Activated T-cell treated with anti-CD3 and anti-CD28 coated beads, Interleukin-2, amount 50 U/mL, for 1 hour (primary cell): ENCODE measurements at places on chromosomes 7 and 10.

DNA sequence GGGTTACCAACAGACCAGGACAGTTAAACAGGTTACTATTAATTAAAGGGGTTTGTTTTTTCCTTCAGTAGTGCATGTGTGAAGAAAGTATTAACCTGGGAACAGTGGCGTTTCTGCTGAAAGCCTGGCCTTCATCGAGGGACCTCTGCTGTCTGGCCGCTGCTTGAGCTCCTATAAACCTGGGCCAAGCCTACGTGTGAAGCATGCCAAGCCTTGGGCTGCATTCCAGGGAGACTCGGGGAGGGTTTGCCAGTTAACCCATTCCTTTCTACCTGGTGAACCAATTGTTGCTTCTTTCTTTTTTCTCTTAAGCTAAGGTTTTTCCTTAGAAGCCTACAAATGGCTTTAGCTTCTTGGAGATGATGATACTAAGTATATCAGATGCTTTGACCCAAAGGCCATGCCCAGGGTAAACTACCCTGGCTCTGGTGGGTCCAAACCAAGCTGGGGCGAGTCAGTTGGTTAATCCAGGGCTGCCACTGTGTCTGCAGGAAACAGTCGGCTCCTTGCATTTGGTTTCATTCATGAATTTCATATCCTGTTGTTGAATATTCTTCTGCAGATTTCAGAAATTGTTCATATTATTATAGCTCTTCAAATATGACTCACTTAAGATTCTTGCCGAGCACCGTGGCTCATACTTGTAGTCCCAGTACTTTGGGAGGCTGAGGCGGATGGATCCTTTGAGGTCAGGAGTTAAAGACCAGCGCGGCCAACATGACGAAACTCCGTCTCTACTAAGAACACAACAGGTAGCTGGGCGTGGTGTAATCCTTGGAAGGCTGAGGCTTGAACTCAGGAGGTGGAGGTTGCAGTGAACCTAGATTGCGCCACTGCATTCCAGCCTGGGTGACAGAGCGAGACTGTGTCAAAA is 23.8 kb downstream of the PFKP start:
- no peak for DNase-seq

DNA sequence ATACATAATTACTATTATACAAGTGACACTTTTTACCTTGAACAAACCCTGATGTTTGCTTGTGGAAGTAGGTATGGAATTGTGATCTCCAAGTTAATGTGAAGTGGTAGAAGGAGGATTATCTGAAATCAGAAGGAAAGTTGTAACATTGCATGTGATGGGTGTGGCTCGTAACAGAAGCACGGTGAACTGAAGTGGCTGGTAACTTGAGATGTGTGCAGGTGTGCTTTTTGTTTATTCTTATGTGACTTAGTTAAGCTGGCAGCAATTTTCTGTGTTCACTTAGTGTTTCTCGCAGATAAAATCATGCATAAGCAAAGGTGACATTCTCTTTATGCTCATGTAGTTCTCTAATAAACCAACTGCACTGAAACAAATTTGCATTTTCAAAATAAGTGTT is 82.3 kb downstream of the ZEB1 start:
- no peak for DNase-seq

- no peak for DNase-seq
These were observed 115.2 kb upstream of the CDK1 start for GRCh38 chr10:60662917-60663614.

GRCh38 chr10:60917331-60918280 is 26.4 kb downstream of the RHOBTB1 start:
- no peak for DNase-seq

GRCh38 chr7:72429316-72429715 is 17.2 kb upstream of the CALN1 start:
- DNase-seq: no peak

GRCh38 chr7:124155432-124156022 is 122.7 kb upstream of the TMEM229A start:
- no peak for DNase-seq

DNA sequence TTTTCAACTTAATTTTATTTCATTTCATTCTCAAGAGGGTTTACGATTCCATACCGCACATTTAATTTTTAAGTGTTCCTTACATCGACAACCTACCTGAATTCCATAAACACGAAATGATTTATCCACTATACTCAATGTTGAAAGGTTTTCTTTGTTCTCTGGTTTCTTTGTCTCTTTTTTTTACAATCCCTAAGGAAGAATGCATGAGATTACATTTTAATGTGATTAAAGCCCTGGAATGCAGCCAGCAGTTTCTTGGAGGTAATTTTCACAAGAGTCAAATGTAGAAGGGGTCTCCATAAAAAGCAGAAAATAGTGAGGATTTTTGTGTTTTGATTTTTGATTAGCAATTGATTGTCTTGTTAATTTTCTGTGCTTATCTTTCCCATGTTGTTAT is 59.2 kb upstream of the ADCY1 start:
- DNase-seq: no peak

DNA sequence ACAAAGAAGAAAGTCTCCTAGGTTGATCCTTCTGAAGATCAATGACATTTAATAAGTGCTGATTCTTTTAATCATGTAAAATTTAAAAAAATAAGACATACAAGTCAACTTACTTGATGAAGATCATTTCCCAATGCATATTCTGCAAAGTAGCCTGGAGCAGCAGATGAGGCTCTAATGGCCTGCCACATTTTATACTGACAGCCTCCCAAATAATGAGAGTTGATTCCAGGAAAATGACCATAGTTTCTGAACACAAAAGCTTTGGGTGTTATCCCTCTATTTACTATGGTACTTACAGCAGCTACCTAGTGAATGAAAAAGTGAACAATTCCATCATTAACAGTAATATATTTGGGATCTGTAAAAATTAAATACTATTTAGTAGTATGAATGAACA is 31.4 kb upstream of the NRCAM start:
- DNase-seq: no peak

DNA sequence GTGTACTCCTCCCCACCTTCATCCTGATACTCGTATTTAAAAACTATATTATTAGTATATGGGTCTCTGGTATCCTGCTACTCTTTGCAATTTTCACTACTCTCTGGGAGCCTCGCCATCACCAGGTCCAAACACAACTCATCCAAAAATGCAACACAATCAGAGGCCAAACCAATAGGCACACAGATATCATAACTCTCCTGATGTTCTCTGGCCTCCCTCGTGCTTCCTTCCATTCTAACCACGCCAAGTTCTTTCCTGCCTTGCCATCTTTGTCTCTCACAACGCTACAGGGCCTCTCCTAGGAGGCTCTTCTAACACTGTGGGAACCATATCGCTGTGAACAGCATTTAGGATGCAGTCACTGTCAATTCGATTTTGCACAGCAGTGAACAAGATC is 7.3 kb downstream of the RHEB start:
- no peak for DNase-seq

DNA sequence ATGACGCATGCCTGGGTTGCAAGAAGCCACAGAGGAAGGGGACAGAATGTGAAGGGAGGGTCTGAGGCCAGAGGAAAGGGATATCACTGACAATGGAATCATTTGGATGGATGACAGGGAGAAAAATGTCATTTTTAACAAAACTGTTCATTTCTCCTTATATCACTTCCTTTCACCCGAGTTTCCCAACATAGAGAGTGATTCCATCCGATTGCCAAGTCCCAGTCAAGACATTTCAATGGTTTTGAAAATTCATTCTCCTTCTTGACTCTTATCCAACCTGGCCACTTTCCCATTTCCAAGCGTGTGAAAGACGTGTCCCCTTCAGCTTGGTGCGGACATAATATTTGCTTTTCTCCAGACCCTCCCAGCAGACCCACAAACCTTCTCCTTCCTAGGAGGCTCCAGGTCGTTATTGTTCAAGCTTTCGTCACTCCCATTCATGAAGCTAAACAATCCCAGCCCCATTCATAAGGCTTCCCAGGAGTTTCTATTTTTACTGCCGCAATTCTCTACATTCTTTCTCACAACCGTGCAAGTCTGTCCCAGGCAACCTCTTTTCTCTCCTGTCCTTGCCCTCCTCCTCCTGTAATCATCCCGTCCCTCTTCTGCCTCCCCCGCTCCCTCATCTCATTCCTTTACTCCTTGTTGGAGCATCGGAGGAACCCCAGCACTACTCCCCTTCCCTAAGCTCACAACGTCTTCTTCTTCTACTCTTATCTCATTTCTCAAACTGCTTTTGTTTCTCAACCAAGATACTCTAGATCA is 301.3 kb upstream of the KLF6 start:
- no peak for DNase-seq

DNA sequence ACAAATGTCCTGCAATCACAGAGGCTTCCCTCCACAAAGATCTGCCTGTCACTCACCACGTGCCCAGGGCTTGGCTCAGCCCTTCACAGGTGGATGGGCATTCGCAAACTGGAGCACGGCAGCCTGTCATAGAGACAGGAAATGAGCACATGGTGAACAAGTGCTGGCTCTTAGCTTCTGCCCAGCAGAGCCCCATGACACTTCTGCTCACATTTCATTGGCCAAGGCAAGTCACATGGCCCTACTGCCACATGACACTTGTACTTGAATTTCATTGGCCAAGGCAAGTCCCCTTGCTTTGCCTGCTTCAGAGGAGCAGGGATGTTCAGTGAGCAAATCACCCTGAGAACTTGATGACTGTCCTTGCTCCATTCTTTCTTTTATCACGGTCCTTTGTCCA is 110.8 kb upstream of the PPP2R2D start:
- DNase-seq: no peak

DNA sequence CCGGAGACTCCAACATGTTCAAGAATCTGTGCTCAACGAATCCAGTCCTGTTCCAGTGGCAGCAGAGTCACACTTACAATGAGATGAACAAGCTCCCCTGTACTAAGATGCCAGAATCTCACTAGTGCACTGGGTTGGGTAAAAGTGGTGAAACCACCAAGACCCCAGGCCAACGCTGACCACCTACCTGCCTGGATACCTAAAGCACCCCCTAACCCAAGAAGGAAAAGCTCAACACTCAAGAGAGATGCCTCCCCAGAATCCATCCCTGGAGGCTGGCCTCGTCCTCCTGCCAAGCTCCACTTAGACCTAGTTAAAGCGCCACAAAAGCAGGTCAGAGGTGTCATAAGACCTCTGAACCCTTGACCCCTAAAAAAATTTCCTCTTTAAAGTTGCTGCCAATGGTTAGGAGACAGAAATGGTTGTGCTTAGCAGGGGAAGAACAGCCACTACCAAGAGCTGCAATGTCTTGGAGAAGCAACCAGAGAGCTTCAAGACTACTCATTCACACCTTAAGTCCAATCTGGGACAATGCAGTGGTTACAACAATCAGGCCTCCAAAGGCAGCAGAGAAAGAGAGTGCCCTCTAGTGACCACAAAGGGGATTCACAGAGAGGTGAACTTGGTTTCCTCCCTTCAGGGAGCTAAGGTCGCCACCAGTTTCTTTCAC is 94.6 kb upstream of the MACROH2A2 start:
- no peak for DNase-seq

DNA sequence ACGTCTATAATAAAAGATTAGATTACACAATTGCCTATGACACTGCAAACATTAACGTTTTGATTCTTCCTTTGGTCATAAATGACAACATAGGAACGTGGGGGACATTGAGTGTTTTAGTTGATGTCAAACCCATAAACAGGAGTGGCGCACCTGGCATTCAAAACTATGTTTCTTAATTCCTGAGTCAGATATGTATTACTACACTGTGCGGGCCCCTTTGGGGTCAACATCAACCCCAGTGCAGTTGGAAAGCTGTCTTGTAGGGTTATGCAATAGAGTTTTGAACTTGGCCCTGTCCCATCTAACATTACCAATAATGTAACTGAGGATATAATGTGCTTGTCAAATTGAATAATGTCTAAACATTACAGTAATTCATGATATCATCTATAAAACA is 156.5 kb downstream of the CSTF2T start:
- no peak for DNase-seq

DNA sequence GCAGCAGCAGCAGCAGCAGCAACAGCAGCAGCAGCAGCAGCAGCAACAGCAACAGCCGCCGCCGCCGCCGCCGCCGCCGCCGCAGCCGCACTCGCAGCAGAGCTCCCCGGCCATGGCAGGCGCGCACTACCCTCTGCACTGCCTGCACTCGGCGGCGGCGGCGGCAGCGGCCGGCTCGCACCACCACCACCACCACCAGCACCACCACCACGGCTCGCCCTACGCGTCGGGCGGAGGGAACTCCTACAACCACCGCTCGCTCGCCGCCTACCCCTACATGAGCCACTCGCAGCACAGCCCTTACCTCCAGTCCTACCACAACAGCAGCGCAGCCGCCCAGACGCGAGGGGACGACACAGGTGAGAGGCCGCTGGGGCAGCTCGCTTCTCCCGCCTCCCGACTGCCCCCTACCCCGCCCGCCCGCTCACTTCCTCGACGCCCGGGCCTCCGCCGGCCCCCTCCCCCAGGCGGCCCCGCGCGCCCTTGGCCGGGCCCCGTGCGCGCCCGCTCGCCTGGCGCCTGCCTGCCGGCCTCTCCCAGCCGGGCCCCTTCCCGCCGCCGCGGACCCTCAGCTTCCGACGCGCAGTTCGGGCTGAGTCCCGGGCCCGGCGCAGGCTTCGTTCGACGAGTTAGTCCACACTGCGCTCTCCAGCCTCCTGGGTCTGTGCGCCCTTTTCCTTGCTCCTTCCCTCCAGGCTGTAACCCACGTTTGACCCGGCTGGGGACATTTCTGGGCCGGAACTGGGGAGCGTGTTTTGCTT is 882 bp downstream of the DLX6 start:
- no peak for DNase-seq

DNA sequence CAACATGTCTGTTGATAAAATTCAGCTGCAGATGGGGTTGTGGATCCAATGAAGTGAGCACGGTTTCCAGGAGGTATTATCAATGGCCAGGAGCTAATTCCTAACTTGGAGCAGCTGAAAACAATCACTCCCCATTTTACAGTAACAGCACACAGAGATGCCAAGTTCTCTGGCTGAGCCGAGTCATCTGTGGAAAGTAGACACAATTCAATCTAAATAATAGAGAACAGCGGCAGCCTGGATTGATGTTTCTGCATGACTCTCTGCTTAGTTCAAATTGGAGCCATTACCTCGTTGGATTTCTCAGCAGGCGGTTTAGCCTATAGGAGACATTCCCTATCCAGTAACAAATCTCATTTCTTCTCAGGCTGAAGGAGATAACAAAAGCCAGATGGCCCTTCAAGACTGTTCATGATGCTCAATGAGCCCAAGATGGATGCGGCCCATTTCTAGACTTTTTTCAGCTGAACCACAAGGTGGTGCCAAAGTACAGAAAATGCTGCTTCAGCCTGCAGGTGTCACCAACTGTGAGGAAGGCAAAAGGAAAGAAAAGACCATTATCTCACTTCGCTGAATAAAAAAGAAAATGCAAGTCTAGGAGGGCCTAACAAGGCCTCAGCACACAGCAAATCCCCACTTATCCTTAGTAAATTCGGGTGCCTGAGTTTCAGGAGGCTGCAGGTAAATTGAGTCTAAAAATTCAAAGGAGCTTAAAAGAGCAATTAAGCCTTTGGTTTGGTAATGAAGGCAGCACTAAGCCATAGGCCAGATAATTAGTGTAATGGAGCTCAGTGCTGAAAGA is 83.7 kb downstream of the SLC16A9 start:
- peak; percentile 21 for DNase-seq

GRCh38 chr10:11387551-11388222 is 223.8 kb downstream of the USP6NL start:
- DNase-seq: no peak
